ENCODE measurements at places on chromosomes 16 and 17.

GRCh38 chr17:53948323-53948722 lies 125.6 kb downstream of the KIF2B start:
- DNase-seq = no peak

DNA sequence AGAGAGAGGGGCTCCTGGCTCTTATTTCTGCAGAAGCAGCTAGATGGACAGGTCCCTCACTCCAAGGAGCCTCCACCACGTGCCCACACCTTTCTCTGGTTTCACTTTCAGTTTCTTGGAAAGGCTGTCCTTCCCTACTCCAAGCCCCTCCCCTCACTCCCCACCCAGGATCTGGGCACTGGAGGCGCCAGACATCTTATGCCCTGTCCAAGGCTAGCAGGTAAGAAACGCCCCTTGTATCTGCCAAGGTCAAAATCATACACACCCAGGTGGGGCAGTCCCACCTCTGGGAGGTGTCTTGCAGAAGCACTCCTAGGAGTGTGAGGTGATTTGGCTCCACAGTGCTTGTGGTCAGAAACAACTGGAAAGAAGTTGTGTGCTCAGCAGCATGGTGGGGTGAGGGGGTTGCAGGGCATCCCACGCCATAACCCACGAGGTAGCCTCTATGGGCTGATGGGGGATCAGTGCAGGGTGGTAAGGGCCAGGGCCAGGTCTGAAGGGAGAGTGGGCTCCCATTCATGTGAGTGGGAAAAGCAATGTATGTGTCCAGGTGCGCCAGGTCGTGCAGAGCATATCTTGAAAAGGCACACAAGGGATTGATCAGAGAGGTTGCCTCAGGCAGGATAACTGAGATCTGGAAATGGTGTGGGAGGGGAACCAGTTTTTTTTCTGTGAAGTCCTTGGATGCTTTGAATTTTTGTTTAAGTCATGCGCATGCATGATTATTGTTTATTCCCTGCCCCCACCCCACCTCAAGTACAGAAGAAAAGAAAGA lies 31.8 kb upstream of the PRM1 start:
- peak; percentile 42 for DNase-seq

DNA sequence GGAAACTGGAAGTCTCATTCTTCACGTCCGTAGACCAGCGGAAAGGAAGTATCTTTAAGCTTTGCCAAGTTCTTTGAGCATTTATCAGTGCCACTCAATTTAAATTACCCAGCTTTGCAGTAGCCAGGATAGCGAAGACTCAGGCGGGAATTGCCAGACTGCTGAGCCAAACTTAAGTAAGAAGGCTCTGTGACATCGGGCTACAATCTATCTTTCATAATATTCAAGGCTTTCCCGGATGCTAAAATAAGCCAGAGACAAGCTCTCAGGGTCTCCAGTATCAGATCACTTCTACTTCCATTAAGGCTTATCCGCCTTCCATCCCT lies 436 bp upstream of the BRIP1 start:
- DNase-seq = no peak

- no peak for DNase-seq
Measured at GRCh38 chr17:36529121-36529520, 5.5 kb downstream of the MYO19 start.

GRCh38 chr16:55469821-55470532 lies 9.0 kb upstream of the MMP2 start:
- DNase-seq = no peak

DNA sequence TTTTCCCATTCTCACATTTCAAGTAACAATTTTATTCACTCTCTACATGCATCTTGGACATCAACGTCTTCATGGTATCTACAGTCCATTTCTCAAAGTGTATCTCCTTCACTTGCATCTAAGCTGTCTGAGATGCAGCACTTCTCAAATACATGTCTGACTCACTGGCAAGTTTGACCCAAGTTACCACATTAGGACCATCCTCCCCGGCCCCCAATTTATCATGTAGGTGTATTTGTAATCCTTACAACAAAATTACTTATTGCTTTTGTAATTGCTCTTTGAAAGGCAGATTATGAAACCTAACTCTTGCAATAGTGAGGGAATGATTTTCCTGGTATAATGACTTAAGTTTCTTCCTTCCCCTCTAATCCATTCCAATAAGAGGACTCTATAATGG lies 28.9 kb upstream of the ULK2 start:
- no peak for DNase-seq

DNA sequence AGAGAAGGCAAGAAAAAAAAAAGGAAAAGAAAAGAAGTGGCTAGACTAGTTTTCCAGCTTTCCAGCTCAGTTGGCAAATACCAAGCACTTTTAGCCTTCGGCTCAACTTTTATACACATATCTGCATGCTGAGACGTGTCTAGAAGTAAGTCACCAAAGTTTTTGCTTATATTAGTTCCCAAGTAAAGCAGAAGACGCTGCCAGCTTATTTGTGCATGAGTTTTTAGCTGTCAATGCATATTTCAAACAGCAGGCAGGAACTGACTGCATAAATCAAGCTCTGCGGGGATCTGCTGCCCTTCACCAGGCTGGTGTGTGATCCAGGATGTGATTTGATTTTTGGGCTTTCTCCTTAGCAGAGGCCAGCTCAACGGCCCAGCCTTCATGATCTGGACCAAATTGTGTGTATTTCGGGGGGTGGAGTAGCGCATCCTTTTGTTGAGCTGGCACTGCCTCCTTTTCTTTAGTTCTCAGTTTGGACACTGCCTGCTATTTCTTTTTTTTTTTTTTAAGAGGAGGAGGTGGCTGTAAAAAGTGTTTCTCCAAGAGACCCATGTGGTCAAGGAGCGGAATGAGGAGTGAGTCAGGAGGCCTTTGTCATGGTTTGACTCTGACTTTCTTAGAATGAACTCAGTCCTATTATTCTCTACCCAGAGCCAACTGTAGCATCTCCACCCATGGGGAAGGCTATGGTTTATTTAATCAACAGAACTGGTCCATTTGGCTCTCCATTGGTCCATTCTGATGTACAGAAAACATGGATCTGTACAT lies 162.6 kb upstream of the XYLT1 start:
- DNase-seq = no peak

DNA sequence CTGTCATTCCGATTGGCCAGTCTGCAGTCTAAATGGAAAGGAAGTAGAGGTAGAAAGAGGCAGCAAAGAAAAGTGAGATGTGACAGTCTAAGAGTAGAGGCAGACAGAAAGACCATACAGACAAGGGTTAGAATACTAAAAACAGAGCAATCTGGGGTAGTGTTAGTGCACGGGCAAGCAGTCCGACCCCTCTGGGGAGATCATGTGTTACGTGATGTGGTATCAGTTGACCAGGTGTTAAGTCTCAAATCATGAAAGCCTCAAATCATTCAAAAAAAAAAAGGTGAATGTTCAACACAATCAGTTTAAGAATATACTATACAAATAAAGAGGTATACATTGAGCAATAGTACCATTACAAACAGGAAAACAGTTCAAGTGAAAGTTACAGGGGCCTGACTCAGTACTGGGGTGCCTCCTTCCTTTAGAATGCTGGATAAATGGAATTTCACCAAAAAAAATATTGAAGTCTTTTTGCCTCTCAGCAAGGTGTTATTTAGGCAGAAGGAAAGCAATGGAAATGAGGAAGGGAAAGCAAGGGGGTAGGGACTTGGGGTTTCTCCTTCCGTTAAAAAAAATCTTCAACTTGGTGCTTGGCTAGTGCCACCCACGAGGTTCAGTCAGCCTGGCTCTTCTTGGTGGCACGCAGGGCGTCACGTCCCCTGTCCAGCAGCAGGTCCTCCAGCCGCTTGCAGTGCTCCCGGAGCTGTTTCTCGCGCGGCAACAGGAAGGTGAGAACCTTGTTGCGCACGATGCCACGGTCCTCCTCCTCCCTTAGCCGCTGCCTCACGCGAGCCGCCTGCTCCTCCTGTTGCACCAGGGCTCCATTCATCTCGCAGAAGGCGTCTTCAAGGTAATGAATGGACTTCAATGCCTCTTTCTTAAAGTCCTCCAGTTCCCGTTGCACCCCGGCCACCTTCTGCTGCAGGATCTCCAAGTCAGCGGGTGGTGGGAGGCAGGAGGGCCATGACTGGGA lies 616 bp downstream of the CCDC182 start:
- no peak for DNase-seq

DNA sequence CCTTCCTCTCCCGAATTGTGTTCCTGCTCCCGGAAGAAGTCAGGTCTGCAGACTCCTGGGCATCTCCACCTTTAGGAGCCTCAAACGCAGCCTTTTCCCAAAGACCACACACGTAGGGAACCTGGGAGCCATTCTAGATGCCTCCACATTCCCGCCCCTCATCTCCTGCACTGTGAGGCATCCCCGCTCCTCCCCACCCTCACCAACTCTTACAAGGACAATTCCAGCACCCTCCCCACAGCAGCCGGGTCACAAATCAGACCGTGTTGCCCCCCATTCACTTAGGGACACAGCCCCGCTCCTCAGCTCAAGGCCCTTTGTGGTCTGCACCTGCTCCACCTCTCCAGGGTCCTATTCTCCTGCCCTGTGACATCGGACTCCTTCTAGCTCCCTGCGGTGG lies 49.6 kb downstream of the ABR start:
- DNase-seq = no peak

DNA sequence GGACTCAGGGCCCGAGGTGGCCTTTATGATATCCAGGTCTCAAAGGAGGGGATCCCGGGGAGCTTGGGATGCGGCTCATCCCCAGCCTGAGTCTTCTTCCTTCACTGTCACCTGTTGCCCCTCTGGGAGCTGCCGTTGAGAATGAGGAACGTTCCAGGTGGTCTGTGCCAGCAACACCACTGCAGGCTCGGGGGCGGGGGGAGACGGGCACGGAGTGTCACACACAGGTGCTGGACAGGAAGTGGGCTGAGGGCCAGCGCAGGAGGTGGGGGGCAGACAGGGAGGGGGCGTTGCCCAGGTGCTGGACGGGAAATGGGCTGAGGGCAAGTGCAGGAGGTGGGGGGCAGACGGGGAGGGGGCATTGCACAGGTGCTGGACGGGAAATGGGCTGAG lies 28.2 kb downstream of the METRNL start:
- DNase-seq = no peak

DNA sequence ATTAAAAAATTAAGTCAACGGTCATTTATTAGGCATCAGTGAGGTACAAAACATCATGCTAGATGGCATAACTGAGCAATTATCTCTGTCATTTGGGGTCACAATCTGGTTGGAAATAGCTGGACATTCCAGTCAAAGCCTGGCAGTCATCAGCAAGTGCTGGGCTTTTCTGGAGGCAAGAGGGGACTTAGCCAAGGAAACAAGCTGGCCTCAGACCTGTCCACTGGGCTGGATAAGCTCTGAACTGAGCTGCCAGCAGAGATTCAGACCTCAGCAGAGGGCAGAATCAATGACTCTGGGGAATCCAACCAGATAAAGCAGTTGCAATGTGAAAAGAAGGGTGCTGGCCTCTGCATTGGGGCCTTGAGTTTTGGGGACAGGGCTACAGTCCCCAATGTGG lies 161.9 kb upstream of the NOL11 start:
- no peak for DNase-seq

DNA sequence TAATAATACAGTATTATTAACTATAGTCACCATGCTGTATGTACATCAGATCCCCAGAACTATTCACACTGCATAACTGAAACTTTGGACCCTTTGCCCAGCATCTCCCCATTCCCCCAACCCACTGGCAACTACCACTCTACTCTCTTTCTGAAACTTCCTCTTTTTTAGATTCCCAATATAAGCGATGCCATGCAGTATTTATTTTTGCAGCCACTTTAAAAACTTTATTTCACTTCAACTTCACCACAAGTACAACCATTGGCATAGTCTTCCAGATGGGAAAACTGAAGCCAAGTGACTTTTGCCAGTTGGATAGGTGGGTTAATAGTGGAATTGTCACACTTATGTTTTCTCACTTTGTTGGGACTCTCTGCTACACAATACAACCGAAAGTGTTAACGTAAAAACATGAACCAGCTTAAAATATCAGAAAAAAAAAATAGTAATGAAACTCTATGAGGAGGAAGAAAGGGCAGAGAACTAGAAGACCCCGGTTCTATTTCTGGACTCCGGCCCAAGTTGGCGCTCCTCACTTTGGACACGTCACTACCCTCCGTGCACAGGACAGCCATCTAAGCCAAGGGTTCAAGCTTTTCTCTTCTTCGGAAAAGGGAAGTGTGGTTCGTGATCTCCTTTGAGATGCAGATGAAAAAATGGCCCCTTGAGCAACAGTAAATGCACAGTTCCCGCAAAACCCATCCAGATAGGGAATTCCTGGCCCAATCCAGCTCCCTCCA lies 743 bp downstream of the SHCBP1 start:
- no peak for DNase-seq

- no peak for DNase-seq
Measured at GRCh38 chr17:75950421-75950820, 9.6 kb upstream of the FBF1 start.

DNA sequence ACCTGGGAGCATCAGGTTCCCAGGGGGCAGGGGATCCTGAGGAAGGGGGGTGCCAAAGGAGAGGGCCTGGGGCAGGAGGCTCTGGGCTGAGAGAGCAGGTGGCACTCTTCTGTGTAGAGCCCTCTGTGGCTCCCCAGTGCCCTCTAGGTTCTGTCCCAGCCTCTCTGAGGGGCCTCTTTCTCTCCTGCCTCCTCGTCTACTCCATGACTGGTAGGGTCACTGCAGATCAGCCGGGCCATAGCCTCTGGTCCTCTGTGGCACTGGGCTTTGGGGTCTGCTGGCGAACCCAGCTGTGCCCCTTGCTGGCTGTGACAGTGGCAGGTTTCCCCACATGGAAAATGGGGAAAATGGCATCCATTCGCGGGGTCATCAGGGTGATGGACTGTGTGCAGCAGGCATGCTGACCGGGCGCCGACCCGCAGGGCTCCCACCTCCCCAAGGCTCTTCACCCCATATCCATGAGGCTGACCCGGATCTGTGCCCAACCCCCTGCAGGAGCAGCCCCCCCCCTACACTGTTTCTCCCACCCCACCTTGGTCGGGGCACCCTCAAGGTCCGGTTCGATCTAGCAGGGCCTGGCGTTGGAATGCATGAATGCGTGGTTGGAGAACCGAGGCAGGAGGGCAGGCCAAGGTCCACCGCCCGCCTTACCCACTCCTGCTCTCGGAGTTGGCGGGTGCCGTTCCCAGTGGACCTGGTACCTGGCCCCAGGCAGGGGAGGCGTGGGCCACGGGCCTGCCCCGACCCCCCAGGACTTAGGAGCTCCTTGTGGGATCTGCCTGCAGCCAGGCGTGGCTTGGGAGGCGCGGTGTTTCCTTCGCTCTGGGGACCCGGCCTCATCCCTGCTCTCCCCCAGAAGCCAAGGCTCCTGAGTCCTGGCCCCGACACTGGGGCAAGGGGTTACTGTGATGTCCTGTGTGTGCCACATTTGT lies 6.5 kb downstream of the GLIS2 start:
- DNase-seq = no peak

- DNase-seq = no peak
Measured at GRCh38 chr17:20965492-20965891, 77.3 kb downstream of the USP22 start.

GRCh38 chr17:77163001-77163400 lies 22.2 kb downstream of the SEC14L1 start:
- DNase-seq = no peak
